ENCODE measurements at places on chromosomes 16 and 17.

GRCh38 chr17:21263376-21263775 is 10.2 kb upstream of the NATD1 start:
- DNase-seq = peak; percentile 15

DNA sequence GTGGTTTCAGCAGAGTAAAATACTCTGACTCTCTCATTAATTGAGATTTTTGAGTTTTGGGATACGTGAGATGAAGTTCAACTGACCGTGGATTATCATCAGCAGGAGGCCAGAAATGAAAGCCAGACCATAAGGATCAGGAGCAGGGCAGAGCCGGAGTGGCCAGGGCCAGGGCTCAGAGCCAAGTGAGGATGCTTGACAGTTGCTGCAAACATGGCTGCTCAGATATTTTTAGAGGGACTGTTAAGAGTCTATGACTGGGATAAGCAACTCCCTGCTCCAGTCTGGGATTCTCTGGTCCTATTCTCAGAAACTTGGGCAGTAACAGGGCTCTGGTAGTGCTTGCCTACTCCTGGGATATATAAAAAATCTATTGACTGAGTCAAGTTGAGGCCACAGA is 17.6 kb upstream of the CDH13 start:
- DNase-seq = no peak

GRCh38 chr17:80890196-80890920 is 101.3 kb upstream of the CHMP6 start:
- DNase-seq = no peak

- DNase-seq = peak; percentile 28
Measured at GRCh38 chr16:24539850-24540601, 660 bp downstream of the RBBP6 start.

GRCh38 chr16:66551348-66551759 is 1.0 kb upstream of the CKLF start:
- DNase-seq = peak; percentile 61

DNA sequence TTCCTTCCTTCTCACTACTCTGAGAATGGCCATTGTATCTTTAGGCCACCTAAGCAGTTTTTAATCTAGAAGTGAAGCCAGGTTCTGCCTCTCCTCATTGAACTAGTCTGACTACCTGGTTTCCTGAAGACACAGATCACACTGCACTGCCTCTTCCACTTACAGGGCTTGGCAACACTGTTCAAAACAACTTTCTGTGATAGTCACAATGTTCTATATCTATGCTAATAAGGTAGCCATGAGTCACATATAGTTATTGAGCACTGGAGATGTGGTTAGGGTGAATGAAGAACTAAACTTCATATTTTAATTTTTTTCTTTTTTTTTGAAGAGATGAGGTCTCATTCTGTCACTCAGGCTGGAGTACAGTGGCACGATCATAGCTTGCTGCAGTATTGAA is 26.9 kb downstream of the RND2 start:
- no peak for DNase-seq

GRCh38 chr17:64739316-64740058 is 77.4 kb upstream of the SMURF2 start:
- no peak for DNase-seq

- peak; percentile 89 for DNase-seq
Measured at GRCh38 chr17:38598536-38598935, 7.2 kb downstream of the SRCIN1 start.

GRCh38 chr17:57086069-57086930 is 1.3 kb downstream of the AKAP1 start:
- peak; percentile 47 for DNase-seq

GRCh38 chr17:79298799-79299198 is 224.2 kb downstream of the ENGASE start:
- DNase-seq = no peak

DNA sequence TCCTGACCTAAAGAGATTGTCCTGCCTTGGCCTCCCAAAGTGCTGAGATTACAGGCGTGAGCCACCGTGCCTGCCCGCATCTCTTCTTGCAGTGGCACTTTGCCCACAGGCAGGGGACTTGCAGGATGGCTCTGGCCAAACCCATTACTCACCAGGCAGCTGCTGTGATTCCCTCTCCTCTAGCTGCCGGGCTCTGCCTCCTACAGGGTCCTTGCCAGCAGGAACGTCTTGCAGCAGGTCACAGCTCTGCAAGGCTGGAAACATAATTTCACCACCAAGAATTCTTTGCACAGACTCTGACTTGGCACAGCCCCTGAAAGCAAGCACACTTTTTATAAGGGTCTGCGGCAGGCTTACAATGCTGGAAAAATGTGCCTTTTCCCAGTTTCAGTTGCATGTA is 20.3 kb downstream of the COX4I1 start:
- no peak for DNase-seq

GRCh38 chr17:13995856-13996271 is 73.4 kb upstream of the COX10 start:
- no peak for DNase-seq

All from SK-MEL-5 (cell line).